Stimulated activated CD4-positive, alpha-beta T cell treated with anti-CD3 and anti-CD28 coated beads, Interleukin-4, amount 100 ng/mL, for 1 hour (primary cell): ENCODE measurements at places on chromosomes 3 and 15.
A peak's percentile ranks its signal among the peaks of the same experiment; 100 is the strongest.

DNA sequence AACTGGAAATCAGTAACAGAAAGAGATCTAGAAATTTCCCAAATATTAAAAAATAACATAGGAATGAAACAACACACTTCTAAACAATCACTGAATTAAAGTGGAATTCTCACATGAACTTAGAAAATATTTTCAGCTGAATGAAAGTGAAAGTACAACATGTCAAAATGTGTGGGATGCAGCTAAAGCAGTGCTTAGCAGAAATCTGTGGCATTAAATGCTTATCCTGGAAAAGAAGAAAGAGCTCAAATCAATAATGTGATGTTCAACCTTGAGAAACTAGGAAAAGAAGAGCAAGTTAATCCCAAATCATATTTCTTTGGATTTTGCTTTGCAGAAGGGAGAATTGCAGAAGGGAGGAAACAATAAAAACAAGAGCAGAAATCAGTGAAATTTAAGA lies 98.2 kb upstream of the NR2E3 start:
- no peak for DNase-seq

- DNase-seq, result no peak
Measured at GRCh38 chr3:131772269-131773026, 262.4 kb downstream of the CPNE4 start.

DNA sequence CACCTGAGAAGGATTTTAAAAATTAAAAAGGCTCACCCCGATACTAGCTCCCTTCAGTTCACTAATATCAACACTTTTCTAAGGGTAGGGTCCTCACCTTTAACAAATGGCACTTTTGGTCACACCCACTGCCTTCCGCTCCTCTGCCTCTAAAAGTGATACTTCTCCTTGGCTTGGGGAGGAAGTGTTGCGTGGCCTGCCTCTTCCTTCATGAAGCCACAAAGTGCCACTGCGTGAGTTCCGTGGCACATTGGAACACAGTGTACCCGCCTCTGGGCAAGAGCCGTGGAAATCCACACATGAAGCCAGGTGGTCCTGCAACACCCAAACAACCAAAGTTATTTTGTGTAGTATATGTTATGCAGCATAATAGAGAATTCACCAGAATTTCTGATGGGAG lies 3.9 kb downstream of the B4GALT4 start:
- DNase-seq, result no peak

GRCh38 chr15:67091071-67091979 lies 25.9 kb downstream of the SMAD3 start:
- peak; percentile 41 for DNase-seq

DNA sequence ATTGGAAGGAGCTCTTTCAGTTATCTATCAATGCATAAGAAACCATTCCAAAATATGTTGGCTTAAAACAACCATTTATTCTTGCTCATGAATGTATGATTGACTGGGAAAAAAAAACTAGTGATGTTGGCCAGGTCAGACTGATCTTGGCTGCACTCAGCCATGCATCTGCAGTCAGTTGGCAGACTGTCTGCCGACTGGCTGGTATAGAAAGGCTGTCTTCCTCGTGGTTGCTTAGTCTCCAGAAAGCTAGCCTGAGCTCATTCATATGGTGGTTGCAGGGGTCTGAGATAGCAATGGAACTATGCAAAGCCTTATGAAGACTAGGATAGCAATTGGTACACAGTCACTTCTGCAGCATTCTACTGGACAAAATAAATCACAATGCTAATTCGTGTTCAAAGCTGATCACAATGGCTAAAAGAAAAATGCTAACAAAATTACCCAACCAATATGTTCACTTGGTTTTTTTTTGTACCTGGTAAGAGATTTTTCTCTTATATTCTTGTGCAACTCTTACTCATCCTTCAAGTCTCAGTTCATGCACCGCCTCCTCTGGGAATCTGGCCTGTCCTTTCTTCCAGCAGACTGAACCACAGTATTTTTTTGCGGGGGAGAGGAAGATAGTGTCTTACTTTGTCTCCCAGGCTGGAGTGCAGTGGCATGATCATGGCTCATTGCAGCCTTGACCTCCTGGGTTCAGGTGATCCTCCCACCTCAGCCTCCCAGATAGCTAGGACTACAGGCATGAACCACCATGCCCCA lies 126.8 kb downstream of the KCNAB1 start:
- no peak for DNase-seq

DNA sequence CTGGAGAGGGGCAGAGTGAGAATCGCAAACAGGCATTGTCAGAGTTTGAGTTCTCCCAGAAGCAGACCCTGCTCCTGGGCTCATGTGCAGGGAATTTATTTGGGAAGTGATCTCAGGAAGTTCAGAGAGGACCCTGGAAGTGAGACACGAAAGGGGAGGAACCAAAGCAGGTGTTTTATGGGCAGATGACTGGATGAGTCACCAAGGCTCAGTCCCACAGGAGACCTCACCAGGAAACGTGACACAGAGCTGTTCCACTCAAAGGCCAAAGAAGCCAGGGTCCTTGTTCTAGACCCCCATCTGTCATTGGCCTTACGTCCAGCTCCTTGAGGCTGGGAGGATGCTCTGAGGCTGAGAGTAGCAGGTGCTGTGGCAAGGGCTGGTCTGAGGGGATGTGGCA lies 43.4 kb upstream of the SEC22A start:
- DNase-seq, result no peak

DNA sequence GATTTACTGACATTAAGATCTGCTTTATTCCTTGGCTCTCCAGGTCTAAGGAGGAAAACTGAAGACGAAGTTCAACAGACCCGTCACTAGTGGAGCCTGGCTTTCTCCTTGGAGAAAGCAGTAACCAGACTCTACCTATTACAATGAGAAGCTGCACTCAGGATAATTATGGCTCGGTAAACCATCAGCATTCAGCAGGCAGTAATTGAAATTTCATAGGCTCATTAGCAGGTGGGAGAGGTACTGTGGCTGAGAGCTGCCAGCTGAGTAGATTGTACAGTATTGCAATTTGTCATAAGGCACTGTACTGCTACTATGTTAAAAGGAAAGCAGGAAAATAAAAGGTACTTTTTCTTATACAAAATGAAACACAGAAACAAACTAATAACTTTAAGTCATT lies 51.2 kb downstream of the CHAC1 start:
- no peak for DNase-seq

- DNase-seq, result no peak
Measured at GRCh38 chr3:172918165-172918564, 167.6 kb downstream of the ECT2 start.

- no peak for DNase-seq
Measured at GRCh38 chr15:85534031-85534430, 153.6 kb downstream of the AKAP13 start.

DNA sequence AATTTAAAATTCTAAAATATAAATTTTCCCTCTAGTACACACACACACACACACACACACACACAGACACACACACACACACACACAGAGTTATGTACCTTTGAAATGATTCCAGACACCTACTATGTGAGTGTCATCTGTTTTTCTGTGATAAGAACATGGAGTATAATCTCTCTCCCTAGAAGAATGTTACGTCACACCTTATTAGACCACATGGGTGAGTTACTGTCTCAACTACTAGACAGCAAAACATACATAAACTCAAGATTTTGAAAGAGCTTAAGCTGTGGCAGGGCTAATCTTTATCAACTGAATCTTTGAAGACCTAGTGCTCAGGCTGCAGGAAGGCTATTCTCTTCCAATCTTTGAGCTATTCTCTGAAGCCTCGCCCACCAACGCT lies 385.9 kb upstream of the BCHE start:
- no peak for DNase-seq

DNA sequence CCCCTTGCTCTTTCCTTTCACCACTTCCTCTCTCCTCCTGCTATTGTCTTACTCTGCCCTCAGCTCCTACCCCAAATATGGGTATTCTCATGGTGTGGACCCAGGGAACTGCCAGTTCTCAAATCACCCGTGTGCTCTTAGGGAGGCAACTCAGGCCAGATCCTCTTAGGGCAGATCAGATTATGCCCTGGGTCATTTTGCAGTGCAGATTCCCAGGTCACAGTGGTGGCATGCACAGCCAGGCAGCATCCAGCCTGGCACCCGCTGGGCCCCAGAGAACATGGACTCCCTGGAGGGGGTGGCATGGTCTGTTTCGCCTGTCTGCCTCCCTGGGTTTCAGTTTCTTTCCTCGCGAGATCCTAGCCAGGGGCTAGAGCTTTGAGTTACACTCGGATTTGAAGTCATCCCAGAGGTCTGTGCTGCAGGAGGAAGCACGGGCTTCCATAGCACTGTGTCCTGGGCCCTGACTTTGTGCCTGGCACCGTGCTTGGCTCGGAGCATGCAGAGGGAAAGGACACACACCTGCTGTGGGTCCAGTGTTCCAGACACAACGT lies 96.1 kb downstream of the TOP2B start:
- DNase-seq, result no peak

- no peak for DNase-seq
Measured at GRCh38 chr3:39136533-39137434, 16.6 kb downstream of the CSRNP1 start.

GRCh38 chr3:8282541-8283165 lies 219.0 kb upstream of the LMCD1 start:
- DNase-seq, result no peak

DNA sequence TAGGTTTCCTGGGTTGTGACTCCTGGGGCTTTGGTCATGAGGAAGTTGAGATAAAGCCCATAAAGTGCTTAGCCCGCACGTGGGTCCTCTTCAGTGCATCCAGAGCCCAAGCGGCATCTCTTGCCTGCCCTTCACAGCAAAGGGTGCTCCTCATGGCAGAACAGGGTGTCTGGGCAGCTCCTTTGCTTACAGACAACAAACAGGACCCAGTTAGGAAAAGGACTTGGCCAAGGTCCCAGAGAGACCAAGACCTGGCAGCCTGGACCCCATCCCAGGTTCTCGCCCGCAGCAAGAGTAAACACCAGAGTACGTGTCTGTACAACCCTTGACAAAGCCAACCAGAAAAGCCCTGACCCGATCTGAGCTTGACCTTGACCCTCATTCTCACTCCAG lies 27.0 kb downstream of the ALS2CL start:
- DNase-seq, result no peak

- no peak for DNase-seq
Measured at GRCh38 chr3:64228110-64228509, 2.8 kb upstream of the PRICKLE2 start.

DNA sequence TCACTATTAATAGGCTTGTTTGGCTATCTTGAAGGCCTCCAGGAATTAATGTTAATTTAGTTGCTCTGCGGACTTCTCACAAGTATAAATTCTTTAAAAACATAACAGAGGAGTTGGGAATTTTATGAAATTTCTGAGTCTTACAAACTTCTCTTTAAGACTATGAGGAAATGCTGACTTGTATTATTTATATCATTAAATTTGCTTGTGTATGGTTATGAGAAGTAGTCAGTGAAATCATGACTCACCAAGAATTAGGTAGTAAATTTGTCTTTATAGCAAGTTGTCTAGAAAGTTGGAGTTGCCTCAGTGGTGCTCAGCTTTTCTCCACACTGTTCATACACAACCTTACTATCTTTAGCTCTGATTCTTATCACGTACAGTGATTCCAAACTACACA lies 26.5 kb downstream of the PHLDB2 start:
- no peak for DNase-seq

GRCh38 chr15:40891810-40892446 lies 2.3 kb upstream of the VPS18 start:
- no peak for DNase-seq

DNA sequence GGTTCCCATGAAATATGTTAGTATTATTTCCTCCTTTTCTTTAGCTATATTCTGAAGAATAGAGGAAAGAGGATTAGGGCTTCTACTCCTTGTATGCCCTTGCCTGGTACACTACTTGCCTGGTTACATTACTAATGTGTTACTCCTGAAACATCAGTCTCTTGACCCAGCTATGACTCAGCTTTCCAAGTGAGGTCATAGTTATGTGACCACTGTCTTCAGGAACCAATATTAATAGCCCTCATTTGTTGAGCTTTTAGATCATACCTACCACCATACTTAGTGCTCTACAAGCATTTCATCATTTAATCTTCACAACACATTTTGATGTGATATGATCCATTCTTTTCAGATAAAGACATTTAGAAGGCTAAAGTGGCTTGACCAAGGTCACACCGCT lies 60.3 kb downstream of the CMSS1 start:
- no peak for DNase-seq

DNA sequence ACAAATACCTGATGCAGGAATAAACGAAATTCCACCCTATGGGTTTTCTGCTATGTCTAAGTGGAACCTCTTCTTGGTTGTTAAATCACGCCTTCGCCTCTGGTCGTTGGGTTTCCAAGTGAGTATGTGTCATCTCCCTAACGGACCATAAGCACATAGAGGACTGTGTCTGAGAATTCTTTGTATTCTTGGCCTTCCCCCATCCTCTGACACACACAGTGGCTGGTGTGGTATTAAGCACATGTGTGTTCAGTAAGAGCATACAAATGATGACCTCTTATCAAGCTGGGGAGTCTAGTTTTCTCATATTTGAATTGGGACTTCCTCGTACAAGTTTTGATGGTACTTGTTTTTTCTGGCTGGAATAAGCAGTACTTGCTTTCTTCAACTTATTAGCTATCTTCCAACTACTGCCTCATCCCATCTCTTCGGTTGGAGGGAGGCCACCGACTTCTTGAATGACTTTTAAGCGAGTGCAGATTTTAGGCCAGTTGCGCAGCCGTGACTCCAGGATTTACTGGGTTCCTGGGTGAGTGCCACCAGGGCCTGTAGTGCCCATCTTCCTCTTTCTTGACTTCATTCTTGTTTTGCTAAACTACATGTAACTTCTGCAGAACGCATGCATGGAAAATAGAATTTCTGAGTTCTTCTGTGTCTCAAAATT lies 240.2 kb downstream of the ADAMTS17 start:
- DNase-seq, result no peak

DNA sequence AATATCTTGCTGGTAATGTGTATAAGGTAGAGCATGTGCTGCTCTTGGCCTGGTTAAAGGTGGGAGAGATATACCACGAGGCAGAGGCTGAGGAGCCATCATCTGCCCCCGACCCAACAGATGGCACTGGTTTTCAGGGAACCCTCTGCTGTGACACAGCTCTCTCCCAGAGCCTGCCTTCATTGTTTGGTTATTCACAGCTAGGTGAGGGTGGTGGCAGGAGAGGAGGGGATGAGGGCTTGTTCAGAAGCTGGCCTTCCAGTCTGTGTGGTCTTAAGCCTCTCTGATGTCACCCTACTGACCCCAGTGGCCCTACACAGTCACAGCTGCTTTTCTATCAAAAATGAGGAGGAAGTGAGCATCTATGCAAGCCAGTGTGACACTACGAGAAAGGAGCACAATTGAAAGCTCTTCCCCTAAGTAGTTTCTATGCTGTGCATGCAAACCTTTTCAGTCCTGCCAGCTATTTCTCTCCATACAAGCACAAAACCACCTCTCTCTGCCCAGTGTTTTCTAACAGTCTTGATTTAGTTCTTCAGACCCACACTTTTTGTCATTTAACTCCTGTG lies 258.4 kb upstream of the AGTR1 start:
- DNase-seq, result no peak

DNA sequence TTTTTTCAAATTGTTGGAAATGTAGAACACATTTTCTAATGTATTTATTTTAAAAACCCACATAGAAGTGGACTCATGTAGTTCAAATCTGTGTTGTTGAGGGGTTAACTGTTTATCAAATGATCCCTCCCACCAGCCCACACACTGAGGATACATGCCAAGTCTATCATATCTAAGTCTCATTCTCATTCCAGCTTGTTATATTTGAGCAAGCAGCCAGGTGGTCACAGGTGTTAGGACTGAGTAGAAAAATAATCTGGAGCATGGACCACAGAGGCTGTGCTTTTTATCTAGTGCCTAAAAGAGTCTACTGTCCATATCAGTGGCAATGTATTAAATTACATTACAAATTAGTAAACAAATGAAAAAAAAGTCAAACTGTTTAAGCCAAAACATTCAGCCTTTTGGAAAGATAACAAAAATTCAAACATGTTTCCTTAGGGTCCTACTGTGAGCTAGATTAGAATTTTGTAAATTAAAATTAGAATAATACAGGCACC lies 20.7 kb upstream of the SPESP1 start:
- DNase-seq, result no peak
